ENCODE measurements at places on chromosomes 2 and 18.

- DNase-seq: no peak
Measured at GRCh38 chr2:72901426-72901825, 14.2 kb downstream of the SPR start.

GRCh38 chr18:48552130-48552529 is 13.3 kb downstream of the CTIF start:
- no peak for DNase-seq

DNA sequence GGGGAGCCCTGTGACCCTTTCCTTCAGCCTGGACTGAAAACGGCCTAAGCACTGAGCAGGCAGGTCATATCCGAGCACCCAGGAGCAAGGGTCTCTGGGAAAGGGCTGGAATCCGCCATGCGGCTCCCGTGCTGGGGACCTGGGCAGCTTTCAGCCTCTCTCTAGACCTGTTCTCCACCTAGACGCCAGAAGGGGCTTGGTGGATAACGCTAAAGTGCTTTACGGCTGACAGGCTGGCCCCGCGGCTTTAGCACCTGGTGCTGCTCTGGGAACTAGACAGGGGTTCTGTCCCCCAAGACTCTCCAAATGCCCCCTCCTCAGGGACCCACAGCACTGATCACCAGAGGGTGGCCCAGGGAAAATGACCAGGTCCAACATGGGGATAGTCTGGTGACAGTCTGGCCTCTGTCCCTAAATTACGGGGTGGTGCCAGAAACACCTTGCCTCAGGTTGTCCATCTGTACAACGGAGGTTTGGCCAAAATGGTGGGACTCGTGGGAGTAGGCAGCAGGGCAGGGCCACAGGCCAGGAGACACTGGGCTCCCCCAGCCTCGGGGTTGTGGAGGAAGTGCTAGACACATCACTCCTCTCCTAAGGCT is 13.0 kb downstream of the SDC1 start:
- no peak for DNase-seq

- no peak for DNase-seq
Measured at GRCh38 chr2:23486684-23487075, 101.7 kb downstream of the KLHL29 start.

DNA sequence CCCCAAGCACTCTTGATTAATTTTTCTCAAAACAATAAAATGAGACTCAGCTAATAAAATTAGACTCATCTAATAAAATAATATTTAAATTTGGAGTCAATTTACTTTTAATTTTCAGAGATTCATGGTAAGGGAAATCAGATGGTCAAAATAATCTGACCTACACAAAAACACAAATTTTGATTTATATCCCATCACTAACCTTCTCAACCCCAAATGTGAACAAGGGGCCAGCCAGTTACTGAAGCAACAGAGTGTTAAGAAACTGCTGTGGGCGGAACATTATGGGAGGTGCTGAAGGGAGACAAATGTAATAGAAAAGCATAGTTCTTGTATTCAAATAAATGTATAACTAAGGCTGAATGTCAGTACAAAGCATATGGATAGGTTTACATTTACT is 28.5 kb upstream of the PPP3R1 start:
- DNase-seq: no peak

DNA sequence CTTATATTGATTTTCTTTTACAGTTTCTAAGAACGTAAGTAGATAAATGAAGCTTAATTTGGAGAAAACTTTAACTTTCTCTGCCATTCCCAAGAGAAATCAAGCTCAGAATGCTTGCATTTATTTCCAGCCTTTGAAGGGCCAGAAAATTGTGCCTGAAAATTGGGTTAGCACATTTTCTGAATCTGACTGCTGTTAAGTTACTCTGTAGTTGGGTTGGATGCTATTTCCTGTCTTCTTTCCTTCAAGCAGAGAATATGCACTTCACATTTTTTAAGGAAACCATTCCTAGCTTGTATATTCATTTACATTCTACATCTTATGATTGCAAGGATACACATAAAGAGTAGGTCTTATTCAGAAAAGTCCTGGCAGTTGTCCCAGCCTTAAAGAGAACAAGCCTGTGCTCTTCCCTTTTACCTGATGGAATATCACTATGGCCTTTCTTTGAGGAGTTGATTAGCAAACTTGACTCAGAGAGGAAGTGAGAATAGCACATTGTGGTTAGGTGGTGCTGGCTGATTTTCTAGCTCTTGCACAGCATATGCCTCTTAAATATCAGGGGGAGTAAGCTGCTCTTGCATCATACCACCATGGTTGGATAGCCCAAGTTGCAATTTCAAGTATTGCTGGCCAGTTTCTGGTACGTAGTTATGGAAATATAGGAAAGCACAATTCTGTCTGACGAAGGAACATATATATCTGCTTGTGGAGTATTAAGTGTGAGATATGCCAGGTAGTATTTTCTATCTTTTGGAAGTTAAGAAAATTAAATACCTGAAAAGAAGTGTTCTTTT is 133.7 kb downstream of the COMMD1 start:
- DNase-seq: peak; percentile 17

DNA sequence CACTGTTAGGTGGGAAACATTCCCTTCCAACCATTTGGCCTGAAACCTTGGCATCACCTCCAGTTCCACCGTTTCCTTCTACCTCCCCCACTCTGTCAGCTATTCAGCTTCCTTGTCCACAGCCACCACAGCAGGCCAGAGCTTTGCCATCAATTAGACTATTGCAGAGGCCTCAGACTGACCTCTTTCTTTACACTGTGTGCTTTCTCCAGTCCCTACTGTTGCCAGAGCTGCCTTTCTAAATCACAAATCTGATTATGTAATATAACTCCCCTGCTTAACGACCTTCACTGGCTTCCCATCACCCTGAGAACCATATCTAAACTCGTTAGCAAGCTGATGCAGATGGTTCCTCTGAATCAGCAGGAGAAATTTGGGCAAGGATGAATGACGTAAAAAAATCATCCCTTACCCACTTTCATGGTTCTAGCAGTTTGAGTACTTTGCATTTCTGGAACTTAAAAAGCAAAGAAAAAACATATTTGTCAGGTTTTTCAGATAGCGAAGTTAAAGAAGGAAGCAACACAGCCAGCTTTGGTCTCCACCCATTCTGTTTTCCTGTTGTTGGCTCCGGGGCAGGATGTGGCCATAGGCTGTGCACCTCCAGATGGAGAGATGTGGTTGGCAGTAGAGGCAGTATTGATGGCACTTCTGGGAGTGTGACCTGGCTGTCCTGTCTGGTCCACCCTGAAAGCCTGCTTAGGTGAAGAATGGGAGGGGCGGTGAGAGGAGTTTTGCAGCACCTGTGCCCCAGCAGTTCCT is 422.1 kb downstream of the PARD3B start:
- peak; percentile 4 for DNase-seq

GRCh38 chr2:86028766-86029381 is 76.8 kb downstream of the POLR1A start:
- no peak for DNase-seq

GRCh38 chr2:70767079-70767698 is 811 bp downstream of the ADD2 start:
- DNase-seq: no peak

DNA sequence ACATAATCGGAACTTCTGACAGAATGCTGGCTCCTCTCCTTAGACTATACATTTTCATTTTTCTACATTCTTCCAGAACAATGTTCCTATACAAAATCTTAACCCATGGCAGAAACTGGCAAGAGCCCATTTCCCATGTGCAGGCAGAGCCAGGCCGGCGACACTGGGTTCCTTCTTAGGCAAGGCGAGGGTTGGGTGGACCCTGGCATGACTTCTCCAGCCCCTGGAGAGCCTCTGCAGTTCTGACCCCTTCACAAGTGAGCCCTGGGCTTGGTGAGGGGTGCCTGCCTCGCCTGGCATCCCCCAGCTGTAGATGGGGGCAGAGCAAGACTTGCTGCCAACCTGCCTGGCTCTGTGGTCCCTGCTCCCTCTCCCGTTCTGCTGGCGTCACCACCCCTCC is 5.0 kb downstream of the GYPC start:
- DNase-seq: no peak

- DNase-seq: no peak
Measured at GRCh38 chr2:43438858-43439655, 156.8 kb downstream of the THADA start.

- no peak for DNase-seq
Measured at GRCh38 chr2:108884619-108885018, 98.0 kb downstream of the CCDC138 start.

GRCh38 chr2:239004274-239005015 is 156.6 kb downstream of the TWIST2 start:
- DNase-seq: no peak

- DNase-seq: no peak
Measured at GRCh38 chr2:170498619-170499018, 216.5 kb upstream of the SP5 start.

DNA sequence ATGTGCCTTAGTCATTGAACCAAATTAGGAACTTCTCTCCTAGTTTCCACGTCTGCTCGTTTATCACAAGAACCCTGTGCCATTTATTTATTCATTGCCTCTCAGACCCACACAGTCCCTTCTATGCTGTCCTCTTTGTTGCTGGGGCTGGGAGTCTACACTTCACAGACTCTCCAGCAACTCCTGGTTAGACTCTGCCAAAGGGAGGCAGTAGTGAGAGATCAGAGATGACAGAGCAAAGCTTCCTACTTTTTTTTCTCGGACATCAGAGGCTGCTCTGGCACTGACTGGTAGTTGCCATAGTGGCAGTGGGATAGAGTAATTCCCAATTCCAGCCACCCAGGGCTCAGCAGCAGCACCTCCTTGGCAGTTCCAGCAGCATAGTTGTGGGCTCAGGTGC is 277.5 kb downstream of the BCL11A start:
- DNase-seq: no peak

DNA sequence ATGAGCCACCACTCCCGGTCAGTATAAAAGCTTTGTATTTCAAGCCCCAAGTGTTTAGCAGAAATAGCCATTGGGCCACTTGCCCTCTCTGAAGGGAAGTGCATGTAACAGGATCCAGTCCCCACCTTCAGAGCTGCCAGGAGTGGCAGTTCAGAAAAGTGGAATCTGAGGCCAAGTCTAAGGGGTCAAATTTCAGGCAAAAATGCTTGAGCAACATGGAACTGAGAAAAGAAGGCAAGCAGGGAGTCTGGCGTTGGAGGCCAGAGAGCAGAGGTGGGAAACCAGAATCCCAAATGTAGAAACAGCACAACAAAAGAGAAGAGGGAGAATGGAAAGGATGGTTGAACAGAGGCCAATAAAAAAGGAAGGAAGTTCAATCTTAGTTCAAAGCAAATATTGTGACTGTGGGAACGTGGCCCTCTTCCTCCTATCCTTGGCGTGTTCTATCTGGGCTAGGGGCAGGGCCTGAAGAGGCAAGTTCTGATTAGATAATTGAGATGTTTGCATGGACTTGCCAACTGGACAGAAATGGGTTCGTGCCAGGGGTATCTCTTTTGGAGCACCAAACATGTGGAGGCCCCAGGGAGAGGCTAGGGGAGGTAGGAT is 102.2 kb downstream of the AP1S3 start:
- DNase-seq: no peak

- no peak for DNase-seq
Measured at GRCh38 chr2:39179974-39180960, 59.4 kb upstream of the SOS1 start.

GRCh38 chr2:239805043-239805329 is 220.2 kb downstream of the NDUFA10 start:
- DNase-seq: no peak

- DNase-seq: no peak
Measured at GRCh38 chr2:95377216-95378123, 25.0 kb upstream of the FAHD2A start.

DNA sequence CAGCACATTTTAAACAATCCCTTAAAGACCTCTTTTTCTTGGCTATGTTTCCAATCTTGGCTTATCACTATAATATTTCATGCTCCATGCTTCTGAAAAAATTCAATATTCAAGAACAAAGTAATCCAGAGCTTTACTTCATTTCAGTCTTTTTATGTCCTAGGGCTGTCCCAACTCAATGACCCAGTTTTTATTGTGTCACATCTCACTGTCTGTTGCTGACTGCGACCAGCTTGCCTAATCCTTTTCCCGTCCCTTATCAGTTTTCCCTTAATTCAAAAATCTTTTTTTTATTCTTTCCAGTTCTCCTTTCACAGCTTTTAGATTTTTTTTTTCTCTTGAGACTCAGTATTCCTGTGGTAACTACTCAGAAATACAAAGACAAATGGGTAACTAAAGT is 10.2 kb downstream of the TMEM17 start:
- DNase-seq: no peak

Data from stimulated activated CD8-positive, alpha-beta memory T cell treated with anti-CD3 and anti-CD28 coated beads, Interleukin-15, amount 100 ng/mL, for 48 hours (primary cell).